NCI-H2081 (cell line): ENCODE measurements at places on chromosomes 4 and X.

DNA sequence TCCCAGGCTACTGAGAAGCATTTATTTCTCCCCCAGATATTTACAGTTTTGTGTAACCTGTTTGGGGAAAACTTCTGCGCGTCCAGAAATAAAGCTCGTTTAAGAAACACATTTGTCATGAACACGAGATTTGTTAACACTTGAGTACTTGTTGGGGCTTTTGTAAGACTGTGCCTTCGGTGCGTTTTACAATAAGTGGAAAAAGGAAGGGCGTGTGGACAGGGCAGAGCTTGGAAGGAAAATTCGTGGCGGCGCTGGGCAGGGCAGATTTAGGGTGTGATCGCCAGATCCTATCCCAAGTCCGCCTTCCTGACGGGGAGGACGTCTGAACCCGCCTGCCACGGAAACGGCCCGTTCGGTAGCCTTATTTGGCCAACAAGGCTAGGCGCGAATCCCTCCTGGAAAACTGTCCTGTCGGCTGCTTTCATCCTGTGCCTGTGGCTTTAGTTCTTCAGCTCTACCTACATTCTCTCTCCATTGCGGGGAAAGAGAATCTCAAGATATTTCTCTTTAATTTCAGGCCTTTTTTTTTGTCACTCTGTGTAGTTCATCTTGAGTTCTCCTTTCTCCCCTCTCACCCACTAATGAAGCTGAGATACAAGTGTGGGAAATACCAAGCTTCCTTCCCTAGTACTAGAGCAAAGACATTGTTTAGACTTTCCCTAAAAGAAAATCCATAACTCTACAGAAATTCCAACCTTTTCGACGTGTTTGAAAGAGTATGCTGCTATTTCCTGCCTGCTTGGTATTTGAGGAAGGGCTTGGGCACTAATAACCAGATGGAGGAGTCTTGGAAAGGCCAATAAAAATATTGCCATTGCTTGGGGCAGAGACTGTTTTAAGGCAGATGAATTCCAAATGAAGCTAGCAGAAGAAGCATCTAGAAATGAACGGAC, 982 bp downstream of the PDLIM5 start:
- DNase-seq, result no peak

- DNase-seq, result no peak
These were observed 81.0 kb upstream of the SMARCAD1 start for GRCh38 chr4:94126669-94127068.

- peak; percentile 24 for DNase-seq
These were observed 239.9 kb downstream of the NKX6-1 start for GRCh38 chr4:84258905-84259830.

DNA sequence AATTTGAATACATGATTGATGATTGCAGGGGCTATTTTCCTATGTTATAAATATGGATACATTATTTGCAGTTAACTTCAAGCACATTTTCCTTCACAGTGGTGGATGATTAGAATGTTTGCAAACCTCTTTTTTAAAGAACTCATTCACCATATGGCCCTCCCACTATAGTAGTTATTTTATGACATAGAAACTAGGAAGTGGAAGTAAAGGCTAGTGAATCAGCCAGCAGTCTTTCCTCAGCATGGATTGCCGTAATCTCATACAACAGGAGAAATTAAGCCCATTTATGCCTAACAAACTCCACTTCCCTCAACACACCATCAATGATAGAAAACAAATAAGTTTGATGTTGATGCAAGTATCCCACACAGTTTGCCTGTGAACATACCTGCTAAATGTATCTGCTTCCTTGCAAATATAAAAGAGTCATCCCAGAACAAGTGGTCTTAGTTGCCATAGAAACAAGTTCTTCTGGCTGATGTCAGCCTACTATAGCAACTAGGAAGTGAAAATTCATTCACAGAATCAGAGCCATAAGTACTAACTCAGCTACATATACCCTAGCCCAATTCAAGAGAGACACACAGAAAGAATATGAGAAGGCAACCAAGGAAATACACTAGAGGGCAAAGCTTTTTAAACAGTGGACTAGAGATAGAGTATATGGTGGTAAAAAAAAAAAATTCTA, 100.9 kb upstream of the RADX start:
- DNase-seq, result no peak

DNA sequence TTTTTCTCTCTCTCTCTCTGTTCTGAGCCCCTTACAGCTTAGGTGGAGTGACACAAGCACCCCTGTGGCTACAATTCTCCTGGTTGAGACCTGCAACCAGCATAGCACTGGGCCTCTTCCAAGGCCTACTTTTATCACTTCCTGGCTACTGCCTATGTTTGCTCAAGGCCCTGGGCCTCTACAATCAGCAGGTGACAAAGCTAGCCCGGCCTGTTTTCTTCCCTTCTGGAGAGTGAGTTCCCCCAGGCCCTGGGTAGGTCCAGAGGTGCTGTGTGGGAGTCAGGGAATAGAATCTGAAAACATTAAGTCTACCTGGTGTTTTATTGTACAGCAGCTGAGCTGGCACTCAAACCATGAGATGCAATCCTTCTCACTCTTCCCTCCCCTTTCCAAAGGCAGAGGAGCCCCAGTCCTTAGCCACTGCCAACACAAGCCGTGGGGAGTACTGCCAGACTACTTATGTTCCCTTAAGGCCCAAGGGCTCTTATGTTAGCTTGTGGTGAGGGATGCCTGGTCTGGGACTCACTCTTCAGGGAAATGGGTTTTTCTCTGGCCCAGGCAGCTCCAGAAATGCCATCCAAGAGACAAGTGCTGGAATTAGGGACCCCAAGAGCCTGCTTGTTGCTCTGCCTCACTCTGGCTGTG, 23.8 kb upstream of the MAGEC3 start:
- no peak for DNase-seq

DNA sequence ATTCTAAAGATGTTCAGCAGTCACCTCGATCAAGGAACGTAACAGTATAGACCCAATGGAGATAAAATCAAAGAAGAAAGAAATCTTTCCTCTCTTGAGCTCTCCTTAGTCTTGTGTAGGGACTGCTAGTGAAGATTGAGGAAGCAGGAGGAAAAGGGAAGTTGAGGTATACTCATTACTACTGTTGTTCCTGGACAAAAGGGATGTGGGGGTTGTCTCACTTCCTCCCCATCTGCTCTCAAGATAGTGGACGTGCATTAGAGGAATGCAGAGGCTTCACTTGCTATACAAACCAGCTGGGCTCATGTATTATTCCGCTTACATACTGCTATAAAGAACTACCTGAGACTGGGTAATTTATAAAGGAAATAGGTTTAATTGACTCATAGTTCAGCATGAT, 208.9 kb upstream of the ARHGEF9 start:
- no peak for DNase-seq

DNA sequence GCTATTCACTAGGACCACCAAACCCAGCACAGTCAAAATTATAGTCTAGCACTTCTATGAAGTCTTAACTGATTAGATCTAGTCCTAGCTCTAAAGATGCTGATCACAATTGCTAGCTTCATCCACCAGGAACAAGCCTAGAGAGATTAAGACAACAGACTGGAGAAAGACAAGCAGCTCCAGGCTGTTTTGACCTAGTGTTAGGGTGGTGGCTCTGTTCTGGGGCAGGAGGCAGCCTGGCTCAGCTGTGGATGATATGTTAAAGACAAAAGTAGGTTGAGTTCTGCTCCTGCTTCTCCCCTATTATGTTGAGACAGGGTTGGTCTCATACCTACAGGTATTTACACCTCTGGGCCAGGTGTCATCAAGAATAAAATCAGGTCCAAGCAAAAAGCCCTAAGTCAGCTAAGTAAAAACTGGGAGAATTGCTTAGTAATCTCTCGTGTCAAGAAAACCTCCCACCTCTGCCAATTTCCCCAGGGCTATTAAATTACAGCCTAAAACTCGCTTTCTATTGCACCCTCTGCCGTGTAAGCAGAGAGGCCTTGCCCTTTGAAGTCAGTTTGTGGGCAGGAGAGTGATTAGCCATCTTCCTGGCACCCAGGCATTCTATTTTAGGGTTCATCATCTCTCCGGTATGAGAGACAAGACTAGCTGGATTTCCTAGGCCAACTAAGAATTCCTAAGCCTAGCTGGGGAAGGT, 39.9 kb downstream of the RAB40AL start:
- no peak for DNase-seq

DNA sequence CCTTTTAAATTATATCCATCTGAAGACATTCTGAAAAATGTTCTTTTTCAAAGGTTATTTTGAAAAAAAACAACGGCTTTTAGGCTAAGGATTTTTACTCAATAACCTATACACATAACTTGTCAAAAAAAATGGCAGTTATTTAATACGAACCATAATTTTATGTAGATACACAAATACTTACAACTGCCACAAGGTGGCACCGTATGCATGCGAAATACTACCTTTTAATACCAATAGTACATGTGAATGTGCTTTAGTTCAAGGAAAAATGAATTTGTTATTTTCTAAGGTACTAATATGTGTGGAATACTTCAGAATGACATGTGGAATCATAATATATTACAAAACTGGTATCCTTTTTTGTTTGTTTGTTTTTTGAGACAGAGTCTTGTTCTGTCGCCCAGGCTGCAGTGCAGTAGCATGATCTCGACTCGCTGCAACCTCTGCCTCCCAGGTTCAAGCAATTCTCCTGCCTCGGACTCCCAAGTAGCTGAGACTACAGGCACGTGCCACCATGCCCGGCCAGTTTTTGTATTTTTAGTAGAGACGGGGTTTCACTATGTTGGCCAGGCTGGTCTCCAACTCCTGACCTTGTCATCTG, 4.6 kb upstream of the MAD2L1 start:
- DNase-seq, result peak; percentile 63

GRCh38 chr4:64250488-64250887, 158.8 kb downstream of the TECRL start:
- no peak for DNase-seq

DNA sequence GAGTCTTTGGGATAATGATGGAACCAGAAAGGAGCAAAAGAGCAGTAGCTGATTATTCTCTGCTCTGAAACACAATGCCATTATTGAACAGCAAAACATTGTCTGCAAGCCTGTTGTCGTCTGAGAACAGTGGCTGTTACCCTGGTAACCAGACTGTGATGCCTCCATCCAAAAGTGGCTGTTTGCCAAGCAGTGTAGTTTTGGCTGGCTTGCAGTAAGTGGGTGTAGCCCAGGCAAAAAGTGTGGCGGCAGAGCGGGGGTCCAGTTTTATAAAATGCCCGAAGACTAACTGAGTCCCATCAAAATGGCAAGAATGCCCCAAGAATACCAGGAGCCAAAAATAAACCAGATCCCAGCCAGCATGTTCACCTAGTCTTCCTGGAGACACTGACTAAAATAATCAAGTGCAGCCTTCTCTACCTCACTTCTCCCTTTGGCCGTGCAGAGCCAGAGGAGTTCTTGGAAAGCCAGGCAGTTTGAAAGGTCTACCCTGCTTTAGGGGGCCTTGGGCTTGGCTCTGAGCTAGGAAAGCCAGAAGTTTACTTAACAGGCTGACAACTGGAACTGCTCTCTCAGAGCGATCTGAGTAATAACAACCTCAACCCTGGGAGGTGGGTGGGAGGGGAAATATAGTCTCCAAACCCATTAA, 2.6 kb downstream of the PLP1 start:
- DNase-seq, result peak; percentile 63

- peak; percentile 64 for DNase-seq
These were observed 244.2 kb upstream of the GRID2 start for GRCh38 chr4:92059615-92060014.

DNA sequence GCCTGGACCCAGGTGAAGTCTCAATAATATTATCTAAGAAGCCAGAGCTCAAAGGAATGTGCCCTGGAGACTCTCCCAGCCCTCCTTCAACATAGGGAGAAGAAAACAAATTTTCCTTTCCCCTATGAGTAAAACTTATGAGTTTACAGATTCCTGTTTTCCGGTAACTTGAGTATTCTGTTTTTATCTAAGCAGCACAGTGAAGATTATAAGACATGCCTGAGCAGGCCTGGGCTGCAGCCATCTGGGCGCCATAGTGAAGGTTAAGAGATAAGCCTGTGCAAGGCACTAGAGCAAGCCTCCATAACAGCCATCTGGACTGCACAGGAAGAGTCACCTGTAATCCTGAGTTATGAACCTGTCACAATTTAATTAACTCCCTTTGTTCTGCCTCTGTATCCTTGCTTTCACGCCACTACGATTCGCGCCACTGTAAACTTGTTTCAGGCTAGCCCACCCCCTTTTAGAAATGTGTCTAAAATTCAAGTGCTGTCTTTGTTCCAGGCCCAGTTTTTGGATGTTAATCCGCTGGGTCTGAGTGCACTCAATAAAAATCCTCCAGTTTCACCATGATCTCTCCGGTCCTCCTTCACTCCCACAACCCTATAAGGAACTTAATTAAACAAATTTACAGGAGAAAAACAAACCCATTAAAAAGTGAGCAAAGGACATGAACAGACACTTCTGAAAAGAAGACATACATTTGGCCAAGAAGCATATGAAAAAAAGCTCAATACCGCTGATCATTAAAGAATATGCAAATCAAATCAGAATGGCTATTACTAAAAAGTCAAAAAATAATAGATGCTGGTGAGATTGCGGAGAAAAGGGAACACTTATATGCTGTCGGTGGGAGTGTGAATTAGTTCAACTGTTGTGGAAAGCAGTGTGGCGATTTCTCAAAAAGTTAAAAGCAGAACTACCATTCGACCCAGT, 189.5 kb downstream of the APBB2 start:
- no peak for DNase-seq

DNA sequence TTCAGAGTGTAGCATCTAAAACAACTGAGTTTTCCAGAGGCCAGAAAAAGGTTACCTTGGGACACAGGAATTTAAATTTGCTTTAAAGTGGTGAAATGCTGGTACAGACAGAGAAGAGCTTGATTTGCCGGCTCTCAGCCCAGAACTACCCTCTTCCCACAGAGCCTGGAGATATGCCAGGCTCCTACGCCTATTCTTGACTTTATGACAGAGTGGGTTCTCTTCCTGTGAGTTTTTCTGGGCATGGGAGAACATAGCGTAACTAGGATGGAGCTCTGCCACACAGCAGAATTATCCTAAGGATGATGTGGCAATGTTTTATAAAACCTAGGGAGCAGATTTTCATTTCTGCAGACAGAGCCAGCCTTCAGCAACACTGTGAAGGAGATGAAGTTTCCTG, 241.8 kb downstream of the GRIA3 start:
- no peak for DNase-seq

DNA sequence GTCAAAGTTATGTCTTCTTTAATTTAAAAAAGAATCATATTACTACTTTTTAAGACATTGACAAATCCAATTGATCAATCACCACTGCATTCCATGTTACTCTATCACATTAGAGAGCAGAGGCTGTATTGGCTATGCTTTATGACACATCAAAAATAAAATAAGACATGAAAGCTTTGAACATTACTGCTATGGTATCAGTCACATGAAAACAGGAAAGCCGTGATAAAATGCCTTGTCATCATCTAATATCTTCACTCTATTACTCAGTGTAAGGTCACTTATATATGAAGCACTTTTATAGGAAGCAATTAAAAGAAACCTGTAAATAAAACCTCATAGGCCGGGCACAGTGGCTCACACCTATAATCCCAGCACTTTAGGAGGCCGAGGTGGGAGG, 27.7 kb upstream of the CEP135 start:
- no peak for DNase-seq

DNA sequence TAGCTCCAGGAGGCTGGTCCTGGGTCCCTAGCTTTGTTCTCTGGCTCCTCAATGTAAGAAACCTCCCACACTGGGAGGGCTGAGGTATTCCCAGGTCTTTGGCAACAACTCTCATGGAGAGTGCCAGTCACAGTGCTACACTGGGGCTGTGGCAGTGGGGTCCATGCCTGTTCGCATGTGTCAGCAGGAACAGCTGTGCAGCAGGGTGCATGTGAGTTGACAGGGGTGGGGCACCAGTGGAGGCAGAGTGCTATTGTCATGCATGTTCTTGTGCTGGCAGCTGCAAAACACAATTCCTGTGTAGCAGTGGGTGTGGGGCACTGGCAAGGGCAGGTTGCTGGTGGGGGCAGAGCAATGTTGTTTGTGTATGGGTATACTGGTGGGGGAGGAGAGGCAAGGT, 246.0 kb downstream of the CXXC4 start:
- DNase-seq, result no peak

- DNase-seq, result no peak
These were observed 134.8 kb upstream of the GIMD1 start for GRCh38 chr4:106503116-106504050.
